ENCODE measurements at places on chromosomes 4 and X. TPM values are rescaled to one million over a fixed set of nuclear protein-coding genes. Genes with fewer than 3 reads are reported as not detected.

GPR78 gene
- 7.9 TPM for total RNA-seq

PCDH19 gene
- 1.2 TPM for total RNA-seq

PNCK gene
- 24.1 TPM for total RNA-seq

TMEM131L gene
- total RNA-seq = 48.2 TPM

MMRN1 gene
- total RNA-seq = 17.8 TPM

ADH6 gene
- total RNA-seq = 16.4 TPM

IL2RG gene
- total RNA-seq = 0.96 TPM

ARSJ gene
- 45.7 TPM for total RNA-seq

PITX2 gene
- total RNA-seq = 182 TPM

All from umbilical cord (tissue), 2 donors.